ENCODE measurements at places on chromosomes 5 and 9. TPM values are rescaled to one million over a fixed set of nuclear protein-coding genes. Genes with fewer than 3 reads are reported as not detected.
A peak's percentile ranks its signal among the peaks of the same experiment; 100 is the strongest.

GRCh38 chr5:67240065-67240464 lies 43.5 kb upstream of the CD180 start:
- no peak overlapping the region for H3K4me3 ChIP-seq
- H3K27me3 ChIP-seq, result no peaks in the 10 kb centered on the region
- H3K4me1 ChIP-seq, result no peaks in the 10 kb centered on the region
- DNase-seq, result no peak
- no peak overlapping the region for H3K27ac ChIP-seq
- no peaks in the 10 kb centered on the region for H3K36me3 ChIP-seq

DNA sequence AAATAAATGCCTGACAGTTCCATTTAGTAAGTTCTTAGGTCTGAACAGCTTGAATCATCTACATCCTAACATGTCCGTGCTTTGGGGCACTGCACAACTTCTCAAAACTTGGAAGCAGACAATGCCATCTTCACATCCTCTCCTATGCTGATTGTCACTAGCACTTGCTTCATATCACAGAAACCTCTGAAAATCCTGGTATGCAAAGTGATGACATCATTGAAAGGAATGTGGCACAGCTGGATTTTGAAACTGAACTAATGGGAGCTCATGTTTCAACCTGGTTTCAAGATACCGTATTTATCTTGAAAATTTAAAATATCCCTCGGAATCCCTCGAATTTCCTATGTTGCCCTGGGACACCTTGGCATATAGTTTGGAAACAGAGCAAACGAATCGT lies 490.2 kb upstream of the DAP start:
- no peak overlapping the region for H3K27ac ChIP-seq
- no peaks in the 10 kb centered on the region for H3K36me3 ChIP-seq
- no peaks in the 10 kb centered on the region for H3K27me3 ChIP-seq

GRCh38 chr5:154575546-154576428 lies 97.8 kb upstream of the HAND1 start:
- H3K27ac ChIP-seq, result no peak overlapping the region
- H3K4me1 ChIP-seq, result peaks cover 6% of the 10 kb centered on the region
- no peaks in the 10 kb centered on the region for H3K36me3 ChIP-seq
- H3K4me3 ChIP-seq, result no peak overlapping the region
- DNase-seq, result peak; percentile 23

GRCh38 chr5:170552621-170553115 lies 48.8 kb downstream of the KCNIP1 start:
- H3K4me3 ChIP-seq, result no peak overlapping the region
- no peaks in the 10 kb centered on the region for H3K27me3 ChIP-seq
- H3K27ac ChIP-seq, result no peak overlapping the region
- no peaks in the 10 kb centered on the region for H3K4me1 ChIP-seq
- DNase-seq, result no peak
- H3K36me3 ChIP-seq, result no peaks in the 10 kb centered on the region

DNA sequence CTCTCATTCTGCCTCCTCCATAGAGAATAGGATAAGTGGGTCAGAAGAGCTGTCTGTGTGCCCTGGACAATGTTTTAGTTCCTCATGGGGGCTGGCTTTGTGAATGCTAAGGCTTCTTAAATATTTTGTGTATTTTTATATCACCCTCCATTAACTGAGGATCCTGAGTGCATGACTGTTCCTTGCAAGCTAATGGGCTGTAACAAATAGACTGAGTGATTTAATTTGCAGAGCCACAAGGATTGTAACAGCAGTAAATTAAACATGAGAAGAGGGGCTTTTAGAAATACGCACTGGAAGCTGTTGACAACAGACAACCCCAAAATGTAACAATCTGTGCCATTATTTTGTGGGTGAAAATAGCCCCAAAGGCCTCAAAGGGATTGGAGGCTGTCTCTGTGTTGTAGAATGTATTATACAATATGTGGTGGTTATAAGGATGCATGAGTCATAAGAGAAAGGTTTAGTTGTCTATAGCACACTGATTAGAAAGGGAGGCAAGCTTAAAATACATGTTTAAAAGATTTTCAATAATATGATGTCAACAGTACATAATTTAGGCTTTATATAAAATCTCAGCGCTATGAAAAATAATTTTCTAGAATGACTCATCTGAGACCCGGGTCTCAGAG lies 152.7 kb upstream of the ACTBL2 start:
- H3K27me3 ChIP-seq, result peaks cover 17% of the 10 kb centered on the region
- H3K4me1 ChIP-seq, result no peaks in the 10 kb centered on the region
- no peak overlapping the region for H3K27ac ChIP-seq
- no peak overlapping the region for H3K4me3 ChIP-seq
- no peaks in the 10 kb centered on the region for H3K36me3 ChIP-seq

DNA sequence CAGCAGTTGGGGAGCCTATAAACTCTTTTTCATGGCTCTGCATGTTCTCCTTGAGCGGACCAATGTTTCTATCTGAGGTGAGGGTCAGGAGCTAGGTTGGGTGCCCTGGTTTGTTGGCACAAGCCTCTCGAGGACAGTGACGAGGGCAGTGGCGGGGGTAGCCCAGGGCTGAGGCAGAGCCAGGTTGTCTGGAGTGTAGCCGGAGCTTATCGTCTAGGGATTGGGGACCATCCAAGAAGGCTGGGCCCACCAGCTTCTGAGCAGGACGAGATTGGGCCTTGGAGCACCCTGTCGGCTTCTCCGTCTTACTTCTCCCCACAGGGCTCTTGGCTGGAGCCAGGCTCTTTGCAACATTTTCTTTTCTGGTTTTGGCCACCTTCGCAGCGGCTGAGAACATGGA lies 13.2 kb upstream of the CCL21 start:
- DNase-seq, result no peak
- H3K27me3 ChIP-seq, result no peaks in the 10 kb centered on the region
- H3K4me3 ChIP-seq, result no peak overlapping the region
- no peaks in the 10 kb centered on the region for H3K36me3 ChIP-seq
- no peaks in the 10 kb centered on the region for H3K4me1 ChIP-seq

- no peaks in the 10 kb centered on the region for H3K36me3 ChIP-seq
- H3K27ac ChIP-seq, result no peak overlapping the region
- H3K4me3 ChIP-seq, result no peak overlapping the region
- no peak for DNase-seq
- no peaks in the 10 kb centered on the region for H3K27me3 ChIP-seq
- peaks cover 28% of the 10 kb centered on the region for H3K4me1 ChIP-seq
These were observed 279.3 kb upstream of the ANKRD55 start for GRCh38 chr5:56512313-56512996.

GRCh38 chr5:134523543-134524271 lies 1.8 kb upstream of the JADE2 start:
- H3K4me1 ChIP-seq, result peaks cover 19% of the 10 kb centered on the region
- H3K27ac ChIP-seq, result peak overlapping the region; percentile 88
- no peaks in the 10 kb centered on the region for H3K27me3 ChIP-seq
- peak; percentile 23 for DNase-seq
- peak overlapping the region; percentile 91 for H3K4me3 ChIP-seq
- peaks cover 8% of the 10 kb centered on the region for H3K36me3 ChIP-seq

- H3K4me3 ChIP-seq, result no peak overlapping the region
- peaks cover 6% of the 10 kb centered on the region for H3K36me3 ChIP-seq
- H3K27me3 ChIP-seq, result no peaks in the 10 kb centered on the region
- H3K27ac ChIP-seq, result no peak overlapping the region
- no peaks in the 10 kb centered on the region for H3K4me1 ChIP-seq
These were observed 27.0 kb downstream of the CATSPER3 start for GRCh38 chr5:134994560-134995156.

DNA sequence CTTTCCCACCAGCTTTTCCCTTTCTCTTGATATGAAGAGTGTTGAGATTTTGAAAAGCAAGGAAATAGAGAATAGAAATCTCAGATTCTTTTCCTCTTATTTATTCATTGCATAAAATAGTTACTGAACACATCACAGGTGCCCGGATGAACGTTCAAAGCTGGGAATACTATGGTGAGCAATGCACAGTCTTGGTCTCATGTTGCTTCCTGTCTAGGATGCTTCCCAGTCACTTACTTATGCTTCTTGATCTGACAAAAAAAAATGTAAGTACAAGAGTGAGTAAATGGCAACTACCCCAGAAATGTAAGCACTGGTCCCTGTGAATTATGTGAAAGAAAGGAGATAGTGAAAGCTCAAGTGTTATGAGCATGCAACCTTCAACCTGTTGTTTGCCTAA lies 153.5 kb upstream of the S1PR3 start:
- no peak overlapping the region for H3K27ac ChIP-seq
- no peak overlapping the region for H3K4me3 ChIP-seq
- peaks cover 15% of the 10 kb centered on the region for H3K4me1 ChIP-seq
- no peak for DNase-seq
- H3K36me3 ChIP-seq, result no peaks in the 10 kb centered on the region
- no peaks in the 10 kb centered on the region for H3K27me3 ChIP-seq

- H3K4me3 ChIP-seq, result no peak overlapping the region
- no peak for DNase-seq
- H3K27ac ChIP-seq, result no peak overlapping the region
- H3K27me3 ChIP-seq, result no peaks in the 10 kb centered on the region
- peaks cover 10% of the 10 kb centered on the region for H3K4me1 ChIP-seq
These were observed 258.5 kb upstream of the PPP1R2B start for GRCh38 chr5:156591631-156592030.

- H3K27ac ChIP-seq, result no peak overlapping the region
- no peaks in the 10 kb centered on the region for H3K27me3 ChIP-seq
- H3K36me3 ChIP-seq, result peaks cover 69% of the 10 kb centered on the region
- no peaks in the 10 kb centered on the region for H3K4me1 ChIP-seq
These were observed 29.1 kb upstream of the SEC16A start for GRCh38 chr9:136511670-136512592.

- no peaks in the 10 kb centered on the region for H3K36me3 ChIP-seq
- DNase-seq, result no peak
- no peak overlapping the region for H3K27ac ChIP-seq
- H3K4me1 ChIP-seq, result no peaks in the 10 kb centered on the region
- peaks cover 60% of the 10 kb centered on the region for H3K27me3 ChIP-seq
- no peak overlapping the region for H3K4me3 ChIP-seq
These were observed 32.9 kb downstream of the FAM163B start for GRCh38 chr9:133576031-133576874.

DNA sequence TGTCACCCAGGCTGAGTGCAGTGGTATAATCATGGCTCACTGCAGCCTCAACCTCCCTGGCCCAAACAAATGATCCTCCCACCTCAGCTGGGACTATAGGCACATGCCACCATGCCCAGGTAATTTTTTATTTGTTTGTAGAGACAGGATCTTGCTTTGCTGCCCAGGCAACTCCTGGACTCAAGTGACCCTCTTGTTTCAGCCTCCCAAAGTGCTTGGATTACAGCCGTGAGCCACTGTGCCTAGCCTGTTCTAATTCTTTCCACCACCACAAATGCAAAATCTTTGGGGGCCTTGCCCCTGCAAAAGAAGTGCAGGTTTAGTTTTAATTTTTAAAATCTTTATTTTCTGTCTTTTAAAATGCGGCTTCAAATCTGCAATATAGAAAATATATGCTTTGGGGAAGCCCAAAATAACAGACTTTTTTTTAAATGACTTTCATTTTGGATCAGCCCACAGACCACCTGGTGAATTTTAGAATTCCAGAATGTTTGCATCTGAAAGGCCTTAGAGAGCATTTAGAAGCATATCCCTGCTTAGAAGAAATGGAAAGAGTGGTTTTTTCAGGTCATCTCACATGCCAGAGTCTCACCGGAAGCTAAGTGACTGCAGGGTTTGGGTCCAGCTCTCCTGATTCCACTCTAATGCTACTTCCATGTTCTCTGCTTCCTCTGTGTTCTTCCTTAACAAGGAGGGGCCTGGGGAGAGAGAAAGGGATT lies 111.4 kb upstream of the FER start:
- no peak overlapping the region for H3K27ac ChIP-seq
- H3K36me3 ChIP-seq, result no peaks in the 10 kb centered on the region
- no peak for DNase-seq
- H3K4me1 ChIP-seq, result no peaks in the 10 kb centered on the region

DNA sequence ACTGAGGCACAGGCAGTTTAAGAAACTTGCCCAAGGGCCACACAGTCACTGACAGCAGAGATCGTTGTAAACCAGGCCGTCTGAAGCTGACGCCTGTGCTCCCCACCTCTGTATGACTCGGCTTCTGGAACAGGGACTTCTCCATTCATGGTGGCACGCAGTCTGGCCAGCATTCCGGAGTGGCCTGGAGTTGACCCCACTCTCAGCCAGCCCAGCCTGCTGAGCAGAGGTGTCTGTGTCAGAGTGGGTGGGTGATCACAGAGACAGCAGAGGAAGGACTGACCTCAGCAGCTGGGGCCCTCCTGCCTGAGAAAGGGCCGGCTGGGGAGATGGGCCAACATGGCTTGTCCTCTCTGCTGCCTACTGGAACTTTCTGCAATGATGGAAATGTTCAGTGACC lies 12.6 kb downstream of the LRSAM1 start:
- no peak for DNase-seq
- H3K36me3 ChIP-seq, result peaks cover 67% of the 10 kb centered on the region
- H3K27me3 ChIP-seq, result no peaks in the 10 kb centered on the region
- H3K4me1 ChIP-seq, result no peaks in the 10 kb centered on the region

DNA sequence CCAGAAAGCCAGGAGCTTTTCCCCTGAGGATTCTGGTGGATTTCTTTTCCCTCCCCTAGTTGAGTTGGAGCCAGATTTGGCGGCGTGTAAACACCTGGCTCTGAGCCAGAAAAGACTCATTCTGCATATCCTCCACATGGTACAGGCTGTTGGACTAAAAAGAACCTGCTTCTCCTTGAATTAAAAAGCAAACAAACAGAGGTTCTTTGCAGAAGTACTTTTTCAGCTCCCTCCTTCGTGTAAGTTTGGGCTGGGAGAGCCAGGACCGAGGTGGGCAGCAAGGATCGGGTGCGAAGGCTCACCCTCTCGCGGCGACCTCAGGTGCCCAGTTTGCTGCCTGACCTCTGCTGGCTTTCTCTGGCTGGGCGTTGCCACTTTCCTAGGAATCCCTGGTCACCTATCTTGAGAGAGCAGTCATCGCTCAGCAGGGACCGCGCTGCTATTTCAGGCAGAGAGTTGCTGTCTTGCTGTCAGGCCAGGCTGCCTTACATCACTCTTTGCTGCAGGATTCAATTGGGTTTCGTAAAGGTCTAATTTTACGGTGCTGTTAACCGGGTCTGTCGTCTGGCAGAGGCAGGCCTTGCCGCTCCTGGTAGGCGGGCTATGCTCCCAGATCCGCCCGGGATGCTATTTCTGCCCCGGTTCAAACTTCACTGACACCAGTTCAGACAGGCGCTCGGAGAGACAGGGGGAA lies 3.2 kb downstream of the PAPPA start:
- H3K27me3 ChIP-seq, result no peaks in the 10 kb centered on the region
- H3K27ac ChIP-seq, result peak overlapping the region; percentile 37
- peaks cover 43% of the 10 kb centered on the region for H3K4me1 ChIP-seq
- H3K4me3 ChIP-seq, result peak overlapping the region; percentile 83

DNA sequence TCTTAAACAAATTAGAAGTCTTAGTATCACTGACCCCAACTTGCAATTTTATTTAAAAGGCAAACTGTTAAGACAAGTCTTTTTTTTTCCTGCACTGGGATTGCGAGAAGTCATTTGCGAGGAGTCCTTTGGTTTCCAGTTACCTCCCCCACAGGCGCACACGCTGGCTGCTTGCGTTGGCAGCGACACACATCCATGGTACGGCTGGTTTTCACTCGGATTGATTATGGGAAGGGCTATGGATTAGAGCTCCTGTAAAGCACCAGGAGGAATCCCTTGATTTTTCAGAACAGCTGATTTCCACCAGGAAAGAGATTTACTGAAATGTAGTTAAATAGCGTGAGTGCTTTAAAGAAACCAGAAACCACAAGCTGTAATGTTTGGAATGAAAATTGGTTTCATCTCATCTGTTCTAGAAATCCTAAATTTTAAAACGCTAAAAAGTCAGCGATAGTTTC lies 737 bp downstream of the SLC1A3 start:
- H3K27ac ChIP-seq, result peak overlapping the region; percentile 84
- H3K4me1 ChIP-seq, result peaks cover 9% of the 10 kb centered on the region
- peak; percentile 67 for DNase-seq
- peak overlapping the region; percentile 88 for H3K4me3 ChIP-seq
- H3K36me3 ChIP-seq, result no peaks in the 10 kb centered on the region

Gene WDR31
- 2.9 TPM for total RNA-seq

Gene DMRT3
- total RNA-seq, result not detected

Gene NIPAL4
- total RNA-seq, result 0.96 TPM

Gene WNT8A
- total RNA-seq, result not detected

Gene DND1
- 5.1 TPM for total RNA-seq

Gene CER1
- not detected for total RNA-seq

Gene CDHR2
- 0.09 TPM for total RNA-seq
